HTR-8/SVneo (cell line): ENCODE measurements at places on chromosomes 12 and 14.
A peak's percentile ranks its signal among the peaks of the same experiment; 100 is the strongest.

- DNase-seq = no peak
Observed at GRCh38 chr12:77104286-77104685, 38.9 kb upstream of the E2F7 start.

GRCh38 chr12:57476993-57477709 lies 2.5 kb downstream of the ARHGAP9 start:
- DNase-seq = no peak

DNA sequence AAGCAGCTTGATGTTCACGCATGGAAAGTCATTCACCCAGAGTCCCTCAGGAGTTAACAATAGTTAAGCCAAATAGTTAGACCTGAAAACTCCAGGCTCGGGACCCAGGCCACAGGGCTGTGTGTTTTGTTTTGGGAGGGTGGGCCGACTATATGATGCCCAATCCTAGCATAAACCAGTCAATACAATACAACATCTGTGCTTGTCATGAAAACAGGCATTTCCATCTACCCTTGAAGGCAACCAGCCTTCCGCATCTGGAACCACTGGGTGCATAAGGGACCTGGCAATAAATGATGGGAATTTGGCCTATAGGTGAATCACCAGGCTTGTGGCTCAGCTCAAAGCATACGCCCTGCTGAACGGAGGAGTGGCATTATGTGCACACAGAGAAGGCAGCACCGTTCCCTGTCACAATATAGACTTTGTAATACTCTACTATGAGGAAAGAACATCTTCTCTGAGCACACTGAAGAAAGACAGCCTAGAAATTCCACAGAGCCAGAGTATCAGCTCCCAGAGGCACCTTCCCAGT lies 91.0 kb upstream of the FOXN3 start:
- DNase-seq = no peak

- DNase-seq = peak; percentile 60
Observed at GRCh38 chr14:91140672-91141071, 26.8 kb downstream of the DGLUCY start.

DNA sequence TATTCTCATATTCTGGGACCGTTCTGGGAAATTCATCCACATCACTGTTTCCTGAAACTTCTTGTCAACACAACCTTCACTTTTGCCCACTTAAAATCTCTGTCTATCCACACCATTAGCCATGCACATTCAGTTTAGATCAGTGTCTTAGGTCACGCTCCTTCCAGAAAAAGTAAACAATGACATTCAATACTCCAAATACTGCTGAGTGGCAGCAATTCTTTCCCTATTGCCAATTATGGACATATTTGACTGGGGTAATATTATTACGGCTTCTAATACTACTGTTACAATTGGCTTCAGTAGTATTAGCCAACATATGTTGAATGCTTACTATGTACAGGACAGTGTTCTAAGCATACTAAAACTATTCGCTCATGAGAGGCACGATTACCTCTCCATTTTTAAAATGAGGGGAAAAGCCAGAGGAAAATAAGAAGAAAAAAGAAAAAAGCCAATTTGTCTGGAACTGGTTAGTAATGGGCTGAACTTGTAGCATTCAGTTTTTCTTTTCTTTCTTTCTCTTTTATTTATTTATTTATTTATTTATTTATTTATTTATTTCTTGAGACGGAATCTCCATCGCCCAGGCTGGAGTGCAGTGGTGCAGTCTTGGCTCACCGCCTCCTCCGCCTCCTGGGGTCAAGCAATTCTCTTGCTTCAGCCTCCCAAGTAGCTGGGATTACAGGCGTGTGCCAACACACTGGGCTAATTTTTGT lies 23.4 kb downstream of the LTBR start:
- DNase-seq = no peak

GRCh38 chr12:7322599-7322998 lies 18.7 kb downstream of the ACSM4 start:
- no peak for DNase-seq

GRCh38 chr14:79009286-79009685 lies 839.1 kb downstream of the NRXN3 start:
- no peak for DNase-seq

- DNase-seq = no peak
Observed at GRCh38 chr12:6459004-6459337, 7.1 kb downstream of the TAPBPL start.

- no peak for DNase-seq
Observed at GRCh38 chr14:63231766-63232165, 27.5 kb downstream of the RHOJ start.

GRCh38 chr14:105195522-105196264 lies 14.6 kb upstream of the NUDT14 start:
- DNase-seq = no peak

DNA sequence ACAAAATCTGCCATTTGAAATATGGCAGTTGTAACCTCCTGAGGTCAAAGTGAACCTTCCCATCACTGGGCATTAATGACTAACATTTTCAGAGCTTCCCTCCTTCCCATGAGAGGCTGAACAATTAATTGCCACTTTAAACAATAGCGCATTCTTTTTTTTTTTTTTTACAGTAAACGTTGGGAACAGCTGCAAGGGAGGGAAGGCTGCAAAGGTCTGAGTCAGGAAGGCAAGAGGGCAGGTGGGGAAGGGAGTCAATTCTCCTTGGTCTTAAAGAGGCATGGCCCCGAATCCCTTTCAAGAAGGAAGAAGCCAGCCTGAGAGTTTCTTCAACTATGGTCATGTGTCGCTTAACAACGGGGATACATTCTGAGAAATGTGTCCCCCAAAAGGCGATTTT lies 41.0 kb upstream of the PLEKHG3 start:
- DNase-seq = no peak

DNA sequence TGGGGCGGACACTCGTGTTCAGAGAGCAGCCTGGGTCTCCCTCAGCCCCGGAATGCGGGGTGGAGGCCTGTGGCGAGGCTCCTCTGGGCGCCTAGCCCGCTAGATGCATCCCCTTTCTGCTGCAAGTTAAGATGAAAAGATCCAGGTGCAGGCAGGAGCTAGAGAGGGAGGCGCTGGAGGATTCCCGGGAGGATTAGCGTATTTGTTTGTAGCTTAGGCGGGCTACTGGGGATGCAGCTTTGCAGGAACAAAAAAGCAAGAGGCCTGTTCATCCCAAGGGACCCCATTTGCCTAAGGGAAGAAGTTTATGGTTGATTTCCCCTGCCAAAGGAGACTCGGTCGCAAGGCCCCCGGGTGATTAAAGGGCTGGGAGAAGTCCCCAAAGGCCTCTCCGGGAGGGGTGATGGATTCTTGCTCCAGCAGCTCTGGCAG lies 824 bp downstream of the CCDC177 start:
- DNase-seq = no peak

DNA sequence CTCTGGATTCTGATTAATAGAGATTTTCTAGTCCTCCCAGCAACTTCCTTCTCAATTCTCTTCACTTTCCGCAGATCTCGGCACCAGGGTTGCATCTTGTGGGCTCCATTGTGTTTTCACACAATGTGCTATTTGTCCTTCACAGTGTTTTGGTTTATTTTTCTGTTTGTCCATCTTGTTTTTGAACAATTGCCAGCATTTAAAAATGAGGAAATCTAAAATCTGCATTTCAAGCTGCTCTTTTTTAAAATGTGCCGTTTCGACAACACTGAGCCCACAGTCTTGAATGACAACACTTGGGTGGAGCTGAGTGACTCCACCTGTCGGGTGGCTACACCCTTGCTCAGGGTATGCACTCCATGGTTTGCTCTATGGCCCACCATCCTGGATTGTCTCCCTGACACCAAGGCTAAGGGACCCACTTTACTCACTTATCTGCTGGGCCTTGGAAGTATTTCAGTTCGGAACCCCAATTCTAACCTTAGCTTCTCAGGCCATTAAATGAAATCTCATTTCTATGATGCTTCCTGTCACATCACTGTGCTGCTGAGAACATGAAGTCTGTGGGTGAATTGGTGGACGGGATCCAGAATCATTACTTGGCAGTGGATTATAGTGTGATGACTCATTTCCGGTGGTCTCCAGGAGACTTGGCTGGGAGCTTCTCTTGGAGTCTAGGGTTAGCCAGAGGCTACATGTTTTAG lies 3.4 kb upstream of the MYRFL start:
- DNase-seq = peak; percentile 74

DNA sequence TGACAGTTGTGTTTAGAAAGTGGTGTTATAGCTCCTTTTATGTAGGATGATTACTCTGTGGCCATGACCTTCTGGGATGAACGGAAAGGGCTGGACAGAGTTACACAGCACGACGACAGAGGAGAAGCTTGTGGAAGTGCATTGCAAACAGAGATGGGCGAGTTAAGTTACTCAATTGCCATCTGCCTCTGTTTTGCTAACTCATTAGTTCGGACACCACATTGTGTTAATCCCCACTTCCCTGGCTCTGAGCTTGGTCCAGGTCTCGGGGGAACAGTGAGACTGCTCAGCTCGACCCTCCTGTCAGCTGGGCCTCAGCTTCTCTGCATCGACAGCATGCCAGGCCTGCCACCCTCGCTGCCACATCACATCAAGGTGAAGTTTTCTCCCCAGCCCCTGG lies 408.0 kb downstream of the ZFP36L1 start:
- DNase-seq = no peak

- peak; percentile 32 for DNase-seq
Observed at GRCh38 chr12:127550271-127550670, 716.7 kb upstream of the TMEM132C start.

- DNase-seq = no peak
Observed at GRCh38 chr14:96407935-96408570, 16.1 kb downstream of the AK7 start.

- peak; percentile 30 for DNase-seq
Observed at GRCh38 chr14:27427796-27428195, 830.0 kb upstream of the NOVA1 start.

DNA sequence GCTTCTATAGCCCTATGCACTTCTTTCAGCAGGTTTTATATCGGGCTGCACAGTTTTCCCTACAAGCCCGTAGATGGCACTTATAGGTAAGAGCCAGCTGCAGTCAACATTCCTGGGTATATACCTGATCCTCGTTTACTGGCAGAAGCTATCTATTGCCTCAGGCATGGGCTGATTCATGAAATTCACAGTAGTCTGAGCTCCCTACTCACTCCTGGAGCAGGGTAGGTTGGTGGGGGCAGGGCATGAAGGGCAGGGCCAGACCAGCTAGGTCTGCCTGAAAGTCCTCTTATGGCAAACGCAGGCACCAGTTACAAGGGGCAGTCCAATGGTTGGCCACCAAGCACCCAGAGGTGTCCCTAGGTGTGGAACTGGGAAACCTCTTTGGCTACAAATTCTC lies 345.8 kb downstream of the RPS29 start:
- no peak for DNase-seq

DNA sequence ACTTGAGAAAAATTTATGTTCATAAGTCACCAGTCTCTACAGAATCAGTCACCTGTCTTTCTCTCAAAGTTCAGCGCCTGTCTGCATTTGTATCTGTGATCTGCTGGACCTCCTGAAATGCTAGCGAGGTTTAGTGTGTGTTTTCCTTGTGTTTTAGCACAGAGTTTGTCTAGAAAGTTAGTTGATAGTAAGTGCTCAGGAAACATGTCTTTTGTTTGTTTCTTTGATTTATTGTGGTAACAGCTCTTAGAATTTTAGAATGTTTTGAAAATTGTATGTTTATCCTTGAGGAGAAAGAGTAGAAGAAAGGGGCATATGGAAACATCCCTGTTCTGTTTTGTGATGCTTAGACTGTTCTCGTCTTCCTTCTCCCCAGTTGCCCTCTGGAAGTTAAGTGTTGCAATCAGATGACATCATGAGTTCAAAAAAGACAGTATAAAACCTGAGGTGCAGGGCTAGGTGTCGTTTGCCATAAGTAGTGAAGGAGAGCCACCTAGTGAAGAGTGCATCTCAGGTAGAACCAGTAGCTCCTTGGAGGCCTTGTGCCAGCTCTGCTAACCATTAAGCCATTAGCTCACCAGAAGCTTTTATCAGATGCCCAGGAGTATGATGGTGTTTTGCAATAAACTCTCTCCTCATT lies 44.8 kb downstream of the FBXW8 start:
- peak; percentile 4 for DNase-seq

GRCh38 chr14:96214793-96215192 lies 10.2 kb downstream of the BDKRB2 start:
- no peak for DNase-seq

DNA sequence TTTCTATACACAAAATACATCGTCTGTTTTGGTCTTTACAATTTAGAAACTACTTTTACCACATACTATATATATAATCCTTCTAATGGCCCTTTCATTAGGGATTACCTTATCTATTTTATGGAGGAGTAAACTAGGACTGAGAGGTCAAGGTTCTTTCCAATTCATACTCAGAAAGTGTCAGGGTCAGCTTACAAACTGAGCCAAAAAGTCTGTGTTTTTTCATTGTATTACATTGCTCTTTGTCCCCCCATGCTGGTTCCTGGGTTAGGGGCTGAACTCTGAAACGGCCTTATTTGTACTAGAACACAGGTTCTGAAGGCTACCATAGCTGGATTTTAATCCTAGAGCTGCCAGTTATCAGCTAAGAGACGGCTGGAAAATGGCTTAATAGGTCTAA lies 368.1 kb downstream of the GRIN2B start:
- no peak for DNase-seq

GRCh38 chr12:7092229-7092985 lies at the start of gene C1R:
TSS of gene C1R (minus strand) at chr12:7092445. CDS start at chr12:7092388, 57 bp downstream.
- peak; percentile 84 for DNase-seq

DNA sequence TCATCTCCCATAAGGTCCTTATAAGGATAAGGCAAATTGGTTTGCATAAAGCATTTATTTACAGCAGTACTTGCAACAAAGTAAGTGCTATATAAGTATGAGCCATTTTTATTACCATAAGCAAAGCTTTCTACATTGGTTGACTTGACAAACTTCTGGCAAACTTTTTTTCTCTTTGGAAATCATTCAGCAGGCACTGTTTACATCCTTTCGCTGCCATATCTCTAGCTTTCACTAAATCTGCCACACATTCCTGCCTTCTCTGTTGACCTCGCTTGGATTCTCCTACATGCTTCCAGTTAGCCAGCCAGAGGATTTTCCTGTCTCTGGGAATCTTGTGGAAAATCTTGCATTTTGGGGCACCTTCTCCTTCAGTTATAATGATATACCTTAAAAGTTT lies 21.8 kb upstream of the HDAC7 start:
- DNase-seq = no peak

- no peak for DNase-seq
Observed at GRCh38 chr14:34420547-34421150, 41.4 kb downstream of the SPTSSA start.

GRCh38 chr12:101720118-101720517 lies 19.1 kb downstream of the SYCP3 start:
- DNase-seq = no peak

DNA sequence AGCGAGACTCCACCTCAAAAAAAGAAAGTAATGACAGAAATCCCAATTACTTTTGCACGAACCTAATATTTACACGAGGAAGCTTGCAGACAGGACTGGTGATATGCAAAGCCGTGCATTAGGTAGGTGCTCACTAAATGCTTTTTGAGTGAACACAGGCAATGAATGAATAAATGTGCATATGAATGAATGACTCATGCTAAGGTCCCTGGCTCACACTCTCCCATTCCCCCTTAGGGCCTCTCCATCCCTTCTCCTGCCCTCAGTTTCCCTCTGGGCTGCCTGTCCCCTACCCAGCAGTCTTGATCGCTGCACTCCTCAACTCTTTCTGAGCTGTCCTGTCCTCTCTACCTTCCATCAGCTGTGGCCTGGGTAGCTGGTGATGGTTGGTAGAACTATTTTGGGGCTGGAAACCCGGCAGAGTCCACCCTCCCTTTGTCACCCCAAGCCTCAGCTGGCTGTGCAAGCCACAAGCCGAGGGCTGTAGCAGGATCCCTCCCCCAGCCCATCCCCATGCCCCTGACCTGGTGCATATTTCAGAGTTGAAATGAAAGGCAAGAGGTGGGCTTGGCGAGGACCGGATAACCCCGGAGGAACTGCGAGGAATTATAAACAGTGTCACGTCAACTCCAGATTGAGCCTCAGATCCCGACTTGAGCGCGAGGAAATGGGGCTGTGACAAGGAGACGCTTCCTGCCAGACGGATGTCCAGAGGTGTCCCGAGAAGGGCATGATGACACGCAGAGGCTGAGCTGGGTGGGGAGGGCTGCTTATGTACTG lies 191.7 kb upstream of the GSC start:
- DNase-seq = no peak
